ENCODE measurements at places on chromosomes 4 and X.

- no peak for DNase-seq
Observed at GRCh38 chr4:172596206-172596605, 572.4 kb upstream of the GALNT7 start.

- no peak for DNase-seq
Observed at GRCh38 chr4:61273233-61273632, 73.1 kb downstream of the ADGRL3 start.

GRCh38 chrX:22021751-22022324, 10.3 kb upstream of the PHEX start:
- no peak for DNase-seq

DNA sequence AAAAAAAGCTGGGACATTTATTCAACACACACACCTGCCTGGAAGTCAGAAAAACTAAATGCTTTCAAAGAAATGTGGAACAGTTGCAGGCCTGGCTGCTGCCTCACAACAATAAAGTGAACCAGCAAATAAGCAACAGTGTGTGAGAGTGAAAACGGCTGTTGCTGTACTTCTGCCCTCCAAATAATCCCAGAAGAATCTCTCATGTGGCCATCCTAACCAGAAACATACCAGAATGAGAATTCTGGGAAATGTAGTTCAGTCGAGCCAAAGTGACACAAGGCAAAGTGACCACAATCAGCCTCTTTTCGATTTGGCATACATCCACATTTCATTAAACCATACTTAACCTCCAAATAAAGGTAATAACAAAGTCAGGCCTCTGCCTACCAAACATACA, 204.5 kb downstream of the SLC7A11 start:
- DNase-seq: no peak

- no peak for DNase-seq
Observed at GRCh38 chr4:71625005-71625404, 158.9 kb downstream of the GC start.
